ENCODE measurements at places on chromosomes 16 and 17.

GRCh38 chr17:74187761-74188160 lies 15.7 kb upstream of the RPL38 start:
- peak; percentile 5 for DNase-seq

- DNase-seq = no peak
Observed at GRCh38 chr17:51200295-51200694, 34.1 kb downstream of the NME2 start.

GRCh38 chr17:7915179-7915610 lies 894 bp downstream of the RNF227 start:
- no peak for DNase-seq

DNA sequence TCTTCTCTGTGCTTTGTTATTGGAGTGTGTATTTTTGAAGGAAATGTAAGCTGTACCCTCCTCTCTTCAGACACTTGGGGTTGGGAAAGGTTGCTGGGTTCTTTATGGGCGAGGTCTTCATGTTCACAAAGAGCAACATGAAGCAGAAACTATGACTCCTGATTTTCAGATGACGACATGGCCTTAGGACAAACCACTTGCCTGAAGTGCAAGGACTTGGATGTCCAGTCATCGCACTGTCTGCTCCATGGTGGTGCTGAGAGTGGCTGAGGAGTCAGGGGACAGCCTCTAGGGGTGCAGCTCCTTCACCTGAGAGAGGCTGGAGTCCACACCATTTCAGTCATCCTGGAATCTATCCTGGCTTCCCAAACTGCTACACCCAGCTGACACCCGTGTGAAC lies 183.9 kb upstream of the CDH5 start:
- no peak for DNase-seq

GRCh38 chr17:81834831-81835267 lies at the start of gene PPP1R27:
Gene PPP1R27 (minus strand): TSS chr17:81835050. CDS start chr17:81834953, 97 bp downstream.
- DNase-seq = no peak

GRCh38 chr17:66548158-66548557 lies 245.7 kb downstream of the PRKCA start:
- DNase-seq = no peak

- no peak for DNase-seq
Observed at GRCh38 chr17:57388131-57388725, 131.9 kb downstream of the MSI2 start.

GRCh38 chr16:27220527-27220926 lies 17.2 kb downstream of the KDM8 start:
- DNase-seq = no peak

- no peak for DNase-seq
Observed at GRCh38 chr17:36095992-36096391, 6.0 kb upstream of the CCL3 start.

DNA sequence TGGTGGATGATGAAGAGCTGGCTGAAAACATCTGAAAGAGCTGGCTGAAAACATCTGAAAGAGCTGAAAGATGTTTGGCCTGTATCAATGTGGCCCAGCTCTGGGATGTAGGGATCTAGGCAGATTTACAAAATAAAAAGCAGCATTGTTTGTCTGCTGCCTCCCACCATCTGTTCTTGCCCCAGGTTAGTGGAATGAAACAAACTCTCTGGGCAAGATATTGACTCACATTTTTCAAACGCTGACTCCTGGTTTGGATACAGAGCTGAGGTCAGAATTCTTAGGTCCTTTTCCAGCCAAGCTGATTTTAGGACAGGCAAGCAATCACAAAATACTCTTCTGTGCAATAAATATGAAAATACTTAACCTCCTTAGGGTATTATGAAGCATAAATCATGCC lies 139.0 kb downstream of the STX8 start:
- DNase-seq = no peak

GRCh38 chr16:70694868-70695218 lies 9.0 kb upstream of the MTSS2 start:
- no peak for DNase-seq

DNA sequence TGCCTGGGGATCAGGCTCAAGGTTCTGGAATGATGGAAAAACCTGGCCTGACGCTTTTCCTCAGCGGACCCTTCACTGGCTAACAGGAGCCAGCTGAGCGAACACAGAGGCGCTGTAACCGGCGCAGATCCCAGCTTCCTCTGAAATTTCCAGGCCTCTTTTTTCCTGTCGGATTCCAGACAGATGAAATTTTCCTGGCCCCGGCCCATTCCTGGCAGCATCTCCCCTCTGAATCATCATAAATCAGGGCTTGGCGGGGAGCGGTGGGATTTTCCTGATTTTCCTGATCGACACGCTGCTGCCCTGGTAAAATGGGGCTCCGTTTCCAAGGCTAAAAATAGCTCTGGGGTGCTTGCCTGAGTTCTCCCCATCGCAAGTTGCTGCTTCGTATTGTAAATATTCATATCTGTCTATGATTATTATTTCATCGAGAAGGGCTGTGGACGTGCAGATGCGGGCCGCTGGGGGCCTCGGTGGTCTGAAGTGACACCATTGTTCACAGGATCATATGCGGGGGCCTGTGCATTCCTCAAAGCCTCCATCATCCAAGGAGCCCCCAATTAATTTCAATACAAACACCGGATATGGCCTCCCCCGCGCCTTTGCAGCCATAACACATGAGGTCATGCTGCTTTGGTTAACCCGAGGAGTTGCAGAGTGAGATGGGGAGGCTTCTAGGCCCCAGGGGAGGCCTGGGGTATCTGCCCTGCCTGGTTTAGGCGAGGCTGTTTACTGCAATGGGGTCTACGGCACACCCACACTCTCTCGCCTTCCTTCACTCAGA lies 45.8 kb upstream of the ETV4 start:
- DNase-seq = no peak

- DNase-seq = no peak
Observed at GRCh38 chr16:73183611-73184092, 135.7 kb upstream of the ZFHX3 start.

Measured in chondrocyte (in vitro differentiated cells).